Neural progenitor cell (in vitro differentiated cells): ENCODE measurements at places on chromosomes 12 and 14. TPM values are rescaled to one million over a fixed set of nuclear protein-coding genes. Genes with fewer than 3 reads are reported as not detected.
A peak's percentile ranks its signal among the peaks of the same experiment; 100 is the strongest.

- peak; percentile 47 for DNase-seq
Measured at GRCh38 chr14:69475194-69475818, 9.2 kb upstream of the PLEKHD1 start.

DNA sequence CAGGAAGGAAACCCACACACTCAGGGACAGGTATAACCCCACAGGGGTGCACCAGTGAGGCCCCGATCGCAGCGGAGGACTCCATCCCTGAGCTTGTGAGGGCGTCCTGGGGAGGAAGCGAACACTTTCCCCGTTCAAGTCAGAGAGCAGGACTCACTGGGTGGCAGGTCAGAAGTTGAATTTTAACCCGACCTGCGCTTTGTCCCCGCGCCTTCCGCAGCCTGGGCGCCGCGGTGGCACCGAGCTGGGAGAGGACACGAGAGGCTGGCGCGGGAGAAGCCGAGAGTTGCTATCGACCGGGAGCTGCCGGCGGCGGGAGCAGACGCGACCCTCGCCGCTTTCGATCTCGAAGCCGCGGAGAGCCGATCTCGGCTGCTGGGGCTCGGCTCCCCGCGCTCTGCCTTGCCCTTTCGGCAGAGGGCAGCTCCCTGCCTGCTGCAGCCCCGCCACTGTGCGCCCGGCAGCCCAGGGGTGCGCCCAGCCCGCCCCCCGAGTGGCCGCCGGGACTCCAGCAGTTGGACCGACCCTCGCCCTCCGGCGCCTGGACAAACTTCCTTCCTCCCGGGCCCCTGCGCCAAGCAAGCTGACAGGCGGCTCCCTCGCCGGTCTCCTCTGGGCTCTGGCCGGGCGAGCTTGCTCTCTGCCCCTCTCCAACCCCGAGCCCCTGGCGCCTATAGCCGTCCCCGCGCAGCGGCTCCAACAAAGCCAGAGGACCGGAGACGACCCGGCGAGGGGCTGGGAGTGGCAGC is 918 bp downstream of the LIN7A start:
- peak; percentile 80 for DNase-seq

Gene EPYC
- not detected in 2 replicates for total RNA-seq

DNA sequence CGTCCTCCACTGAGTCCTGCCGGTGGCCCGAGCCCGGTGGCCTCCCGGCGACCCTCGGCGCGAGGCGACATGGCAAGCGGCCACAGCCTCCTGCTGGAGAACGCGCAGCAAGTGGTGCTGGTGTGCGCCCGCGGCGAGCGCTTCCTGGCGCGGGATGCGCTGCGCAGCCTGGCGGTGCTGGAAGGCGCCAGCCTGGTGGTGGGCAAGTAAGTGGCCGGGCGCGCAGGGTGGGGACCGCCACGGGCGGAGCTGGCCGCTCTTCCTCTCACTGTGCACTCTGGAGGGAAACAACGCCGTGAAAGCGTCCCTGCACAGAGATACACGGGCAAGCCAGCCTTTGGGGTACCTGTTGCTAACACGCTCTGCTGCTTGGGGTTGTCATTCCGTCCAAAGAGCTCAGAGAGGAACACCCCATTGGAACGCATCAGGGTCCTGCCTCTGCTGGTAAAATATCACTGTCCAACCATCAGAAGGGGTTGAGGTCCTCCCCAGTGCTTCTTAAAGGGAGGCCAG is at the start of gene AMDHD1:
Gene AMDHD1 (plus strand): TSS at position 2 of the 513 bp plus-strand sequence. CDS start 68 bp downstream, at position 70.
- peak; percentile 81 for DNase-seq

DNA sequence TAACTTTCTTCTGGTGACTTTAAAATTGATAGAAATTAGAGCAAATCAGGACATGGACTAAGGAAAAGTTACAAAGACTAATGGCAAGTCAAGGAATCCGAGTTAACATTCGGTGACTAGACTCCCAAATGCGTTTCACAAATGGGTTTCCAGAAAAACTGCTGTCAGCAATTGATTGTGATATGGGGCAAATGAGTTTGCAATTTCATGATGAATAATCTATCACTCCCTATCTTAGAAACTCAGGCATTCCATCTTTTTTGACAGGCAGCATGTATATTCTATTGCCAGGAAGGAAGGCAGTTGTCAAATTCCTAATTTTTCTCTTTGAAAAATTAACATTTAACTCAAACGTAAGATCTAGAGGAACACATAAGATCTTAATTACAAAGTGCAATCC is 40.5 kb upstream of the PLXNC1 start:
- no peak for DNase-seq

- no peak for DNase-seq
Measured at GRCh38 chr14:40402957-40403356, 970.7 kb upstream of the FBXO33 start.

Gene JDP2
- 2.5 and 8.4 TPM in 2 replicates for total RNA-seq

Gene ADAMTS20
- 8.6 and 10.9 TPM in 2 replicates for total RNA-seq
